Right renal pelvis (tissue), 4 donors: ENCODE measurements at places on chromosomes 3 and 15.

- DNase-seq, result no peak
Observed at GRCh38 chr3:143168855-143169192, 49.3 kb downstream of the CHST2 start.

DNA sequence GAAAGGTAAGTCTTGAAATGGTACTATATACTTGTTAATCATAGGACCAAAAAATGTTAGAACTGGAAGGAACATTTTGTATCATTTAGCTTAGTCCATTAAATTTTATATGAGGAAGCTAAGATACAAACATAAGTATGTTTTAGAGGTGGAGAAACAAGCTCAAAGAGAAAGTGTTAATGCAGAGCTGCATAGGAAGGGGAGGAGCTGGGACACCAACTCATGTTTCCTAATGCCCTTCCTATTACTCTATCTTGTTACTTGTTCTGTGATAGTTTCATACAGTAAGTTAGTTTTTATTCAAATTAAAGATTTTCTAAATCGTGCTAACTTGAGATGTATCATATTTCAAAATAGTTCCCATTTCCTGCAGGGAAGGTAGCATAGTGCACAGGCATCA lies 7.4 kb downstream of the SLC35A5 start:
- DNase-seq, result no peak

GRCh38 chr15:49688135-49688790 lies 67.4 kb downstream of the DTWD1 start:
- DNase-seq, result no peak

DNA sequence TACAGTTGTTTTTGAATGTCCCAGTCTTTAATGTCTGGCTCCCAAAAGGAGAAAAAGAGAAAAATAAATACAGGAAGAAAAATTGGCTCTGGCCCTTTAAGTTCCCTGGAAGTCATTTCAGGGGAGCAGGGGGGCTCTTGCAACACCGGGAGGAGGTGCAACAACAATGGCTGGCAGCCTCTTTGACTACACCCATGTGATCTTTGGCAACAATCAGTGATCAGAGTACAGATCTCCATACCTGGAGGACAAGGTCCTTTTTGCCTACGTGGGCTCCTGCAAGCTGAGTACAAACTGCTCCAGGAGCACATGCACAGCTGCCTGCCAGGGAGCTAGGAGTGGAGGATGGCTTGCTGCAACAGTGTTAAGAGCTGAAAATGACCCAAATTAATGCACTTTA lies 63.9 kb downstream of the GLCE start:
- no peak for DNase-seq

GRCh38 chr3:38487323-38487722 lies 8.8 kb upstream of the EXOG start:
- DNase-seq, result no peak

GRCh38 chr3:123332124-123332641 lies 116.7 kb downstream of the ADCY5 start:
- no peak for DNase-seq

GRCh38 chr3:96814651-96815567 lies 515 bp downstream of the EPHA6 start:
- DNase-seq, result no peak

- DNase-seq, result no peak
Observed at GRCh38 chr3:127954640-127955039, 39.6 kb downstream of the KBTBD12 start.

- no peak for DNase-seq
Observed at GRCh38 chr3:155745795-155746550, 1.1 kb upstream of the PLCH1 start.

- no peak for DNase-seq
Observed at GRCh38 chr3:151144760-151145159, 58.3 kb downstream of the GPR171 start.

GRCh38 chr15:69660658-69661405 lies 208.2 kb downstream of the RPLP1 start:
- no peak for DNase-seq

GRCh38 chr3:87136066-87136596 lies 91.0 kb upstream of the CHMP2B start:
- DNase-seq, result no peak

DNA sequence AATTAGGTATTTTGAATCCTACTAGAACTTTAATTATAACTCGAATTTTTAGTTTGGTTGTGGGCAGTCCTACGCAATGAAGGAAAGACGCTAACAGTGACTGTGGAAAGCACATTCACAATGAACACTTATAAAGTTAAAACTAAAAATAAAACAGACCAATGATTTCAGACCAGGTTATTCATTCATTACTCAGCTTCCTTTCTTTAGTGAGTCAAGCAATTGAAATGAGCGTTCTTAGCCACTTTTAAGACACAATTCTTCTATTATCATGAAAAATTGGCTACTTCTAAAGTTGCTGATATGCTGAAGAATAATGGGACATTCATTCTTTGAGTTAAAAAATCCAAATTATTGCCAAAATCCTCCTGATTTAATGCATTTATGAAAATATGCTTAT lies 66.0 kb upstream of the CMSS1 start:
- DNase-seq, result no peak

DNA sequence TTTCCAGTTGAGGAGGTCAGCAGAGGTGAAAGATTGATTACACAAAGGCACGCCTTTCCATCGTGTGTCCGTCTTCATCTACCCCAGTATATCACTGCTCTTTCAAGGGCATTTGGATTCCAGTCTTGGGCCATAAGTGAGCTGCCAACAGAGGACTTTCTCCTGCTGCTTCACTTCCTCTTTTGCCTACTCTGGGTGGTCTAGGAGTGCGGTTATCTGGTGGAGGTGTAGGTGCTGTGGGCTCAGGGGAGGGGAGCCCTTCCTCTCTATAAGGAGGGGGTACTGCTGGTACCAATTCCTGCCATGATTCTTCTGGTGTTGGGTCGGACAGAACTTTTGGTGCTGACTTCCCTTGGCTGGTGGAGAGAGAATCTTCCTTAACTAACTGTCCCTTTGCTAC lies 83.1 kb upstream of the VEPH1 start:
- no peak for DNase-seq

DNA sequence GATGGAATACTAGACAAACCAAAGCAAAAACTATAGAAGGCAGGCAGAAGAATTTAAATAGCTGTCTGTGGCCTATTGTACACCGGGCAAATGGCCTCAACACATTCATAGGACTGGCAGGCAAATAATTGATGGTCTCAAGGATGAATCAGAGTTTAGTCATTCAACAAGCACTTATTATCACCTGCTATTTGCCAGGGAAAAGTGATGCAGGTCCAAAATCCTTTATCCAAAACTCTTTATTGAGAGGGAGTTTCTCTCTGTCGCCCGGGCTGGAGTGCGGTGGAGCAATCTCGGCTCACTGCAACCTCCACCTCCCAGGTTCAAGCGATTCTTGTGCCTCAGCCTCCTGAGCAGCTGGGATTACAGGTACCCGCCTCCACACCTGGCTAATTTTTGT lies 2.3 kb downstream of the EIF2AK4 start:
- DNase-seq, result no peak

DNA sequence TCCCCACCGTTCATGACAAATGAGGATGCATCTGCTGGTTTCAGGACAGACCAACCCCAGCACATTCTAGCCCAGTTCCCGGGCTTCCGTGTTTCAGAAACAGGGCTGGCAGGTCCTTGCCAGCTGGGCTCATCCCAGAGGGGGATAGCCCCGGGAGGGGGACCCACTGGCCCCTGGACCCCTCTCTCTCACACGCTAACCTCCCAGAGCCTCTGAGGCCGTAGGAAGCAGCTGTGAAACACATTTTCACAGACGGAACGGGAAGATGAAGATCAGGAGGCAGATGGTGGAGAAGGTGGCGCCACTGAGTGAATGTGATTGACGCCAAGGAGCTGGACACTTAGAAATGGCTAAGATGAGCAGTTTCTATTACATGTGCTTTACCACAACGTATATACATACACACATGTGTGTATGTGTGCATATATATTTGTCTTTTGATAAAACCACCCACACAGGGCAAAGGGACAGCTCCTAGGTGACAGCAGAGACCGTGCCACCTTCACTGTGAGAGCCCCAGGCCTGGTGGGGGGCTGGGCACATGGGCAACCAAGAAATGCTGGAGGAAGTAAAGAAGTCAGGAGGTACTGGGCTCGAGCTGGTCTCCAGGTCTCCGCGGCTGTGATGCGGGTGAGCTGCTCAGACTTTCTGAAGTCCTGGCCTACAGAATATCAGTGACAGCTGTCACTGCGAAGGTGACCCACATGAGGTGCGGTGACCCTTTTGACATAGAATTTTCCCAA lies 168.6 kb upstream of the IQSEC1 start:
- DNase-seq, result no peak

GRCh38 chr3:14142567-14143270 lies 17.9 kb downstream of the TMEM43 start:
- no peak for DNase-seq

- DNase-seq, result no peak
Observed at GRCh38 chr3:62370858-62371719, 2.3 kb downstream of the FEZF2 start.

GRCh38 chr15:56749982-56750381 lies 16.7 kb upstream of the ZNF280D start:
- no peak for DNase-seq

DNA sequence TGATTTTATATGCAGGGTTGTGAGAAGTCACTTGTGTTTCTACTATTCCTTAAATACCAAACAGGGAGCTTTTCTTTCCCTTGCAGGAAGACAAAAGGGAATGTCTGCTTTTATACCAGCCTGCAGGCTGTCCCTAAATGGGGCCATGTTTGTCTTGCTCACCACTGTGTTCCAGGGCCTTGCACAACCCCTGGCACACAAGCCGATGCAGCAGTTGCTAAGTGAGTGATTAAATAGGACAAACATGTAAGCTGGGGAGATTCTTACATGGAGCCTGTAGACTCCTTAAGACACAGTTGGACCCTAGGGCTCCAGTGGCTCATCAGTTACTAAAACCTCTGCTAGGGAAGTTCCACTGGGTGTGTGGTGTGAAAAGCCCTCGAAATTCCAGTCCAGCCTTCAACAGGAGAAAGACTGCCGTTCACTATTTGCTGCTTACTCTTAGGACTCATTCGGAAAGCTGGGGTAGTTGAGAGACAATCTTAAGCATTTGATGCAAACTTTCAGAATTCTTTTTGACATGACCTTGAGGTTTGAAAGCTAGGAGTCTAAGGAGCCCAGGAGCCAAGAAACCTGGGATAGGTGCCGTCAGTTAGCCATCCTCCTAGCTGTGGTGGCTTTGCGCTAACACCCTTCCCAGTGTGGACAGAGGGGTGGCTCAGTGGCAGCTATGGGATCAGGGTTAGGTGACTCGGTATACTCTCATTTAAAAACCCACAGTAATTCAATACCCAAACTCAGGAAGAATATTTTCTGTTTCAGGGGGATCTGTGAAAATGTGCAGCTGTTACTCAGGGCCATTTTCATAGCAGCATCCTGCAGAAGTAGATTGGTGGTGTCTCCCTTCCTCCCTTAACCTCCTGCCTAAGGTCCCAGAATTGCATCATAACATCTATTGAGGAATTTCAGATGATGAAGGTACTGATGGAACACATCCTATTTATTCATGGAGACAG lies 39.1 kb downstream of the SYNM start:
- no peak for DNase-seq

GRCh38 chr3:53056442-53056841 lies 10.6 kb upstream of the SFMBT1 start:
- no peak for DNase-seq

GRCh38 chr15:48385031-48385830 lies 54.0 kb downstream of the DUT start:
- DNase-seq, result no peak

DNA sequence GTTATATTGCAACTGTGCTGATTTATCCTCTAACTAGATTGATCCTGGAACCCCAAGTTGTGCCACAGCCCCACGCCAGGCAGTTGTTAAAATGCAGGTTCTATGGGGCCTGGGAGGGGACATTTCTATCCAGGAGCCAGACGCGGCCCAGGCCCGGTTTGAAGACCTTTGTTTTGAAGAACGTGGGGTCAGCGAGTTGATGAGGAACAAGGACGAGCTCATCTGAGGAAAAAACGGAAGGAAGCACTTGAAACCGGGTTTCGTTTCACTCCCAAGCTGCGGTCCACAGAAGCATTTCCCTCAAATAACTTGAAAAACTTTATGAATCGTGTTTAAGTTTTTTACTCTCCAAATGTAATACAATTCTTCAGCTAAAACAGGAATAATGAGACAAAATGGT lies 76.4 kb downstream of the CHSY1 start:
- DNase-seq, result no peak

GRCh38 chr3:86830566-86830965 lies 160.4 kb downstream of the VGLL3 start:
- DNase-seq, result no peak

- no peak for DNase-seq
Observed at GRCh38 chr3:150147776-150148175, 177.1 kb upstream of the PFN2 start.

- no peak for DNase-seq
Observed at GRCh38 chr3:115927197-115927596, 303.9 kb downstream of the GAP43 start.

GRCh38 chr15:88498996-88499395 lies 31.5 kb downstream of the MRPS11 start:
- DNase-seq, result no peak

DNA sequence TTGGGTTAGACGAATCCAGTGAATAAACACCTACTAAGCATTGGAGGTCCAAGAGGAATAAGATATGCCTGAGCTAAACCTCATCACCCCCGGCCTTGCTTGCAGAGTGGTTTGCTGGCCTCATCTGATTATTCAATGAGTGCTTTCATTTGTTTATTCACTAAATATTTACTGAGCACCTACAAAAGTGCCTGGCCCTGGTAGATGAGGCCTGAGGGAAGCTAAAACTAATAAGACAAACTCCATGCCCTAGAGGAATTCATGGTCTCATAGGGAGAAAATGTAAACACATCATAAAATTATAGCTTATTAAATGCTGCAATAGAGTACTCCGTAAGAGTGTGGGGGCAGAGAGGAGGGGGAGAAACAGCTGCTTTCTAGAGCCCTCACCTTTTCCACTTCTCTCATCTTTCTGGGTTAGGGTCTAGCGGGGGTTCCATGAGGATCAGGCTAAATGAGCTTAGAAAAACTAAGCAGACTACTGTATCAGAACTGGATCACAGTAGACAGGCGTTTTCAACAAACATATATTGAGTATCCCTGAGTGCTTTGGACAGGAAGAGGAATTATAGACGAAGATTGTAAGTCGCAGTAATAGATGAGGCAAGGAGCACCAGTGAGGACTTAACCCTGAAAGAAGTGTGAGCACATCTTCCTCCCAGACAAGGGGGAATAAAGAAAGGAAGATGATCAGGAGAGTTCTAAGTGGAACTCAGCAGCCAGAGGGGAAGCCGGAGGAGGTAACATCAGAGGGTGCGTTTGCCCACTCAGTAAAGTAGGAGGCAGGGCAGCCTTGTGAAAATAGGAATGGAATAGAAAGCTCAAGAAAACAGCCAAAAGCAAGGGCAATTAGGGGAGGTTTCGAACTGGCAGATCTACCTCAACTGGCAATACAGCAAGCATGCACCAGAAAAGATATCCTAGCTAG lies 31.5 kb upstream of the LAMP3 start:
- DNase-seq, result no peak

DNA sequence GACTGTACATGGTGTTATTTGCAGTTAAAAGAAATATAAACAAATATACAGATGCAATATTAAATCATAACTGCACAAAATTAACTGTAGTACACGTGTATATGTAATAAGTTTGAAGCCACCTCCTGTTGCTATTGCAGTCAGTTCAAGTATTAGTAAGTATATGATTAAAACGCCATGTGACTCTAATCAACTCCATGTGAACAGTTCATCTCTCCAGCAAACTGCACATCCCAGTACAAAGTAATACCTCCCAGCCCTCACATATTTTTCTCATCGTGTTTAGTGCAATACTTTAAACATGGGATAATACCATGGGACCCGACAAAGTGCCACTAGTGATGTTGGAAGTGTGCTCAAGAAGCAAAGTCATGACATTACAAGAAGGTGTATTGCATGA lies 34.6 kb downstream of the PDCD10 start:
- no peak for DNase-seq
